ENCODE measurements at places on chromosomes 2 and 18.

- no peak for DNase-seq
These were observed 1.1 kb upstream of the SULT6B1 start for GRCh38 chr2:37189452-37190153.

- DNase-seq: no peak
These were observed 20.0 kb upstream of the KYNU start for GRCh38 chr2:142857256-142858164.

GRCh38 chr2:44130441-44130840 is 38.2 kb upstream of the PPM1B start:
- no peak for DNase-seq

DNA sequence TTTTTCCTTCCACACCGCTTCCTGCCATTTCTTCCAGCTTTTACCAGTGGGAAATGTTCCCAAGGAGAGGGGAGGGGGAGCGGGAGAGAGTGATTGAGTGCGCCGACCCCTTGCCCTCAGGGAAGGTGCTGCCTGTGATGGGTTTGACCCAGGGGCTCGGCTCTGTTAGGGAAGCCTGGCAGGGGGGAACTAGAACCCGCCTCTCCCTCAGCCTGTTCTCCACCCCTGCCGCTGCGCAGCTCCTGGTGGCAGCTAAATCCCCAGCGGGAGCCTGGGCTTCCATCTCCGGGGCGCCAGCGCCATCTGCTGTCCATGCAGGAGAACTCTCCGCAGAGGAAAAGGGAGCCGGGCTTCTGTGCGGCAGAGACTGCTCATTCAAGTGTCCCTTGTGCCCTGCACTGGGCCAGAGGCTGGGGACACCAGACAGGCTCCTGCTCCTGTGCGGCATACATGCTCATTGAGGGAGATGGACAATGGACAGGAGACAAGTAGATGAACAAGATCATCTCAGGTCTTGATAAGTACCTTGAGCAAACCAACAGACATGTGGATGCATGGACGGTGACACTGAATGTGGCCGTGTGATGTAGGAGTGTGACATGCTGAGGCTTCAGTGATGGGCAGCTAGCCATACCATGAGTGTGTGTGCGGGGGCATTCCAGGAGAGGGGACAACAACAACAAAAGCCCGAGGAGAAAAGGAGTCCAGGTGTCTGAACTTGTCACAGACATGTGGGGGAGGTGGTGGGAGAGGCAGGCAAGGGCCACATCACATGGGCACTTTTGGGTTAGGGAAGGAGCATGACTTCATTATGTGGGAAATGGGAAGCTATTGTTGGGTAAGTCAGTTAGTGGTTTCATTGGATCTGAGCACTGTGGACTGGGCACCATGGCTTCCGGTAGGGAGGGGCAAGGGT is 13.3 kb downstream of the CHPF start:
- peak; percentile 43 for DNase-seq

DNA sequence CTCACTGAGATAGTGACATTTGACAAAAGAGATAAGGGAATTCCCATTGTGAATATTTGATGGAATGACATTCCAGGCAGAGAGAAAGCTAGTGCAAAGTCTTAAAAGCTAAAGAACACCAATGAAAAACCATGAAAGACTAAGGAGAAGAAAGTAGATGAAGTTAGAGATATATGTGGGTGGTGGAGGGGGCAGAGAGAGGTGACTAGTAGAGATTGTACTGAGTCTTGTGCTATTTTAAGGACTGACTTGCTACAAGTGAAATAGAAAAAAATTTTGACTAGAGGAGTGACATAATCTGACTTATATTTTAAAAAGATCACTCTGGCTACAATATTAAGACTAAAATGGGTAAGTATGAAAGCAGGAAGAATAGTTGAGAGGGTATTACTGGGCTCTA is 35.3 kb upstream of the GULP1 start:
- DNase-seq: no peak

DNA sequence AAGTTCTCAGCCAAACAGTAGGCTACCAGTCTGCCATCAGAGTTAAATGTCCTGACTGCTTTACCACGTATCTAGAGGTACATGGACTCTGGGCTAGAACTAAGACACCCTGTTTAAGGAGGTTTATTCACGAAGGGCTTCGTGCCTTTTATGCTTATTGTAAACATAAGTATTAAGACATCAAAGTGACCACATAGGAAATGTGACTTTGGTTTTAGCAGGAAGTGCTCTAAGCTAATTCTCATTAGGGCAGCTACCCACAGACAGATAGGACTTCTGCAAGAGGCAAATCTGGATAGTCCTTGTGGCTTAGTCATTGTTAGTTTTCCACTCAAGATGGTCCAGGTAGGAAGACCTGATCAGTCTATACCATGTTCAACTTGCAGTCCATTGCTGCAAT is 233.3 kb upstream of the MGAT5 start:
- DNase-seq: no peak

GRCh38 chr2:136917411-136917881 is 152.1 kb downstream of the THSD7B start:
- DNase-seq: no peak

- DNase-seq: no peak
These were observed 37.0 kb downstream of the TGFA start for GRCh38 chr2:70516596-70516995.

- DNase-seq: no peak
These were observed 52.4 kb downstream of the GLI2 start for GRCh38 chr2:120787822-120788700.

GRCh38 chr2:20604401-20604911 is 46.4 kb downstream of the HS1BP3 start:
- no peak for DNase-seq

DNA sequence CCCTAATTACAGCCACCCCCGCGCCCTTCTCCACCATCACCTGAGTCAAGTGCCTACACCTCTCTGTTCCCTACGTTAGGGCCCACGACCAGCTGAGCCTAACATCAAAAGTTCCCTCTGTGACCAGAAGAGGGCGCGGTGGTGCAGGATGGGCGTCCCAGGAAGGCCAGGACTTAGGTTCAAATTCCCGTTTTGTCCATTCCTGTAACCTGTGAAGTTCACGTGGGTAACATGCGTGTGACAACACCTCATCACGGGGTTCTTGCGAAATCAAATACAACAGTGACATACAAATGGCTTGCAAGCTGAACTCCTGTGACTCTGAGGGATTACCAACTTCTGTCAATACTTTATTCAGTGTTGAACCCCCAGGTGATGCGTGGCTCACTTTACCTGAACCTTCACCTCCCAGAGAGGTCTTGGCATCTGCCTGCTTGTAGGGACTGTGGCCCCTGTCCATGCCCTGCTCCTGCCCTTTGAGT is 207.9 kb downstream of the ARL4C start:
- DNase-seq: peak; percentile 36

DNA sequence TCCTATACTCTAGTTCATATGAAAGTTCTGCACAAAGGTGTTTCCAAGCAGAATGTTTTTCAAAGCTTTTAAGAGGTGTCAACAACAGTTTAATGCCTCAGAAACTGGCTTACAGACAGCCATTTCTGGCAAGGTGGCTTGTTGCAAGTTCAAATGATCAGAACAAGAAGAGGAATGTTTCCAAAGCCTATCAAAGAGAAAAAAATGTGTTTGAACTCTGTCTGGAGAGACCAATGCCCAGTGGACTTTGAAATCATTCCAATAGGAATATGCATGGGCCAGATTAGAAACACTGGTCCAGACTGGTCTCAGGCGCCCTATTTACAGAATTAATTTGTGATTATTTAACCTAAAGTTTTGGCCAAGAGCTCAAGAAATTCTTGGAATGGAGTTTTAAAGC is 106.2 kb downstream of the CPS1 start:
- no peak for DNase-seq

DNA sequence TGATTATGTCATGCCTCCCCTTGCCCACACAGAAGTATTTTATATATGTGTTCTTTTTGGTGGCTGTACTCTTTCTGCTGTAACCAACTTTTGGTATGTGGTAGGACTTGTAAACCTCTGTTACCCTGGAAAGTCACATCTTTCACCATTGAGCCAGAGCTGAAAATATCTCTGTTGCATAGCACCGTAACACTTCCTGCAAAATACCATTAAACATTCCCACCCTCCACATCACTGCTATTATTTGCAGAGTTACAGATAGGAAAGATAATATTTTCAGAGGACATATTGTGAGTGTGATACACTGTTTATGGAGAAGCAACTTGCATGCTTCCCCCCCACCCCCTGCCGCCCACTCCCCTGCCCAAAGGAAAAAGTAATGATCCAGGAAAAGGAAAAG is 44.8 kb downstream of the CAB39 start:
- DNase-seq: no peak

DNA sequence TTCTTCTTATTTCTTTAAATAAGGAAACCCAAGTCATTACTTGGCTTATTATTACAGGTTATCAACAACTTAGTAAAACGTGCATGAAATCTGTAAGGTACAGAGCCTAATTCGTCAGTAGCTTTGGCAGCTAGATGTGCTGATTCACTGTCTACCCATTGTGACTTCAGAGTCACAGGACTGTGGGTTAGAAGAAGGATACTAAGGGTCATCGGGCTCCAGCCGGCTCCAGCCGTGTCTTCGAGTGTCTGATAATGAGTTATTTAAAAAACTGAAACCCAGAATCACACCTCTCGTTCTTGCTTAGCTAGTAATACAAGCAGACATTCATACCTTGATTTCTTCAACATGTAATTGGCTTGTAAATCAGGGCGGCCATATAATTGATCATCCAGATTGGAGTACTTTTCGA is 170.5 kb downstream of the FMNL2 start:
- no peak for DNase-seq

GRCh38 chr2:39787950-39788349 is 8.9 kb upstream of the THUMPD2 start:
- no peak for DNase-seq

DNA sequence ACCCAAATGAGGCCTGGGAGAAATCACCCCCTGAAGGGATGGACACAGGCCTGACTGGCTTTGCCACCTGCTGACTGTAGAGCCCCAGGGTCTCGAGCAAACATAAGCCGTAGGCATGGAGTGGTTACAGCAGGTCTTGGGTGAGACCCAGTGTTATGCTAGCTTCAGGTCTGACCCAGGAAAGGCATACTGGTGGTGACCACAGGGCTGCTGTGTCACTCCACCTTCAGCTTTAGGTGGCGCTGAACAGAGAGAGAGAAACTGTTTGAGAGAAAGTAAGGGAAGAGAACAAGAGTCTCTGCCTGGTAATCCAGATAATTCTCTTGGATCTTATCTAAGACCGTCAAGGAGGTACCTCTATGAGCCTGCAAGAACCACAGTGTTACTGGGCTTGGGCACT is 1544.2 kb upstream of the TMEFF2 start:
- DNase-seq: no peak

GRCh38 chr18:23406271-23406787 is 46.8 kb upstream of the RIOK3 start:
- DNase-seq: no peak

GRCh38 chr2:109692013-109692743 is 78.0 kb downstream of the SOWAHC start:
- DNase-seq: no peak

- no peak for DNase-seq
These were observed 10.1 kb downstream of the COL4A4 start for GRCh38 chr2:227153758-227154486.

DNA sequence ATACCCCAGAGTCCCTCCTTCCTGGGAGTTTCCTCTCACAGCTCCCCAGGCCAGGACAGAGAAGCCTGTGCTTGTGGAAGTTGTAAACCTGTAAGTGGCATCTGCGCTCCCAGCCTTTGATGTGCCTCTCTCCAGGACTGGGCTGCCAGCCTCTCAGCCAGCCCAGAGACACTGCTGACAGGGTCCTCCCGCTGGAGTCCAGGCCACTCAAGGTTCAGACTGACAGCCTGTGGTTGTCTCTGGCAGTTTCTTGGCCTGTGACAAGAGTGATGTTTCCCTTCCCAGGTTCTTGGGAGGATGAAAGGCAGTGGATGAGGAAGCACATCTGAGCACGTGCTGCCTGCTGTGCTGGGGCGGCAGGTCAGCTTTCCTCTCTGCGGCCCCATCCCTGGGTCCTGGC is 3.0 kb downstream of the SLC35F6 start:
- no peak for DNase-seq

DNA sequence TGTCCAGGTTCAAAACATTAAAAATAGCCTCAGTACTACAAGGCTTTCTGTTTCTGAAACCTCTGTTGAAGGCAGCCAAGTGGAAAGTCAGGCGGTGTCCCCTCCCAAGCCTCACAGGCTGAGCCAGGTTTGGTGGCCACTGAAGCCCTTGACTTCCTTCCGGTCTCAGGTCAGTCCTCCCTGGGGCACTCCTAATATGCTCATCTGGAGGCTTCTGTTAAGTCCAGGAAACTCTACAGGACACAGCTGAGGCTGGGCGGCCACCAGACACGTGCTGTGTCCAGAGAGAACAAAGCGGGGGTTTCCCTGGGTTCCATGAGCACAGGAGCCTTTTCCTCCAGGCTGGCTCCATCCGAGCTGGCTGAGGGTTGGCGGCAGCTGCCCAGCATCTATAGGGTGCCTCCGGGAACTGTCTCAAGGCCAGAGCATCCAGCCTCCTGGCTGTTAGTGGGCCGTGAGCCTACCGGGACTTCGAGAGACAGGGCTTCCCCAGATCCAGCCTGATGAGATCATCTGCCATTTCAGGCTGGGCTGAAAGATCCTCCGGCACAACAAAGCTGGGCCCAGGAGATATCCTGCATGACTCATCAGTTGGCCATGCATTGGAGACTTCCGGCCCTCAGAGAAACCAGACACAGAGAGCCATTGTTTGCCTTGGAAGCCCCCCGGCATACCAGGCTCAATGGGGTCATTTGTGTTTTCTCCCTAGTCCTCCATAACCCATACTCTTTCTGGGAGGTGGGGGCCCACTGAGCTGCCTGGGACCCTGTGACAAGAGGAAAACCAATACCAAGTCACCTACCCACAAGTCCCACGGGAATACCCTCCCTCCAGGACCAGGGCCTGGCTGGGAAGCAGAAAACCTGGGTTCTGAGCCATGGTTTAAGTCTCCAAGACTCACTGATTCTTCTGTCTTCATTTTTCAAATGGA is 71.7 kb downstream of the HS1BP3 start:
- no peak for DNase-seq

DNA sequence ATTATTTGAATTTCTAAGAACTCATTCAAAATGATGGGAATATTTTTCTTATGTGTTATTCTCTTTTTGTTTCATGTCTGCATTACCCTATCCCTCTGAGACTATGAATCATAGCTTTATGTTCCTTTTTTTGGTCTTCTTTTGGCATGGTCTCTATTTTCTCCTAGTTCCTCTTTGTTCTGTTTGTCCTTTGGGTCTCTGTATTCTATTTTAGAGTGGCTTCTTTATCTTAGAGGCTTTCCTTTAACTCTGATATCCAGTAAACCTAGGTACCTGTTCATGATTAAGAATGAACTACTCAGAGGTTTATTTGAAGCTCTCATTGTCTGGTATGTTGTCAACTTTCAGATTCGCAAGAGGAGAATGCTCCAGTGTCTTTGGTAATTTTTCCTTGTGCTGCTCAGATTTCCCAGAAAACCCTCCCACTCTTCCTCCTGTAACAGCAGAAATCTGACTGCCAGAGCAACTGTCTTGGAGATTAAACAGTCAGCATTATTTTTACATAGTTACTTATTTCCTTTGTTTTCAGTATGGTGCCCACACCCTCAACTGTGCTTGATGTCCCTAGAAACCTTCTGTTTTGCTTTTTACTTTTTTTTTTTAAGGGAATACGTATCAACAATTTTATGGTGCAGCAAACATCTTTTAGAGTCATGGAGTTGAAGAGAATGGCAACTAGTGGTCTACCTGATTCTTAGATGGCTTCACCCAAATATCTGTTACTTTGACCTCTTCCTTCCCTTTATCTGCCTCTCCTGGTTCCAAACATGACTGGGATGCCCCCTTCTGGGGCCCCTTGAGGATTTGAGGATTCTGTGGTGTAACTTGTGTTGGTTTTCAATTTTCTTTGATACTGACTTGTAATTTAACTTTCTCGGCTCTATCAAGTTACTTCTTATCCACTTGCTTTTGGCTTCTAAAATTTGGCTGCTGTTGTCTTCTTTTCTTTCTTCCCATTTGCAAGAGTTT is 92.0 kb downstream of the DPP10 start:
- no peak for DNase-seq
